Type B pancreatic cell (in vitro differentiated cells): ENCODE measurements at places on chromosomes 11 and 22.

DNA sequence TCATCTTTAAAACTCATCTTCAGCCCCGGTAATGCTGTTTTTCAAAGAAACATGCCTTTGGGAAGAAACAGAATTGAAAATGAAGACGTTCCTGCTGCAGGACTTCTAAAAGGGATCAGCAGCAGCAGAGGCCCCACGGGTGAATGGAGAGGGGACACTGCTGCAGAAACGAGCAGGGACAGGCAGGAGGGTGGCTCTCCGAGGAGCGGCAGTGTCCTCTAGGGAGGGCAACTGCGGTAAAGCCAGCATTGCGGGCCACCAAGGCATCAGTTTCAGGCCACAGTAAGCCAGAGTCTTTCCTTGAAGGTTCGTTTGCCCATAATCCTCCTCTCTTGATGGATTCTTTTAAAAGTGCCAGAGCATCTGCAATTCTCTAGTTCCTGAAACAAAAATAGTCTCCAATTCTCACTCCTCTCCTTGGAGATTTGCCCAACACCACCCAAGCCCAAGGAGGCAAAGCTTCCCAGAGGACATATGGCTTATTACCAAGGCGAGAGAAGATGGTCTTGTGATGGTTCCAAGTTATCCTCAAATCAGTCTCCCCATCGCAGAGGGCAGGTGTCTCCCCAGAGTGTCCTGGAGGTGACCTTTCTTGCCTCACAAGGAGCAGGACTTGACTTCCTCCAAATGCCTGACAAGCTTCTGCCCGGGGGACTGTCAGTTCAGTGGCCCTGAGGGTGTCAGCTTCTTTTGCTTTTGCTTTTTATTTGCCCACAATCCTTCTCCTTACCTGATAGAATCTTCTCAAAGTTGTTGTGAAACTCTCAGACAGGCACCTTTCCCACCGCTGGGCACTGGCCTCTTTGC, 341.1 kb upstream of the B3GAT1 start:
- DNase-seq = peak; percentile 42

DNA sequence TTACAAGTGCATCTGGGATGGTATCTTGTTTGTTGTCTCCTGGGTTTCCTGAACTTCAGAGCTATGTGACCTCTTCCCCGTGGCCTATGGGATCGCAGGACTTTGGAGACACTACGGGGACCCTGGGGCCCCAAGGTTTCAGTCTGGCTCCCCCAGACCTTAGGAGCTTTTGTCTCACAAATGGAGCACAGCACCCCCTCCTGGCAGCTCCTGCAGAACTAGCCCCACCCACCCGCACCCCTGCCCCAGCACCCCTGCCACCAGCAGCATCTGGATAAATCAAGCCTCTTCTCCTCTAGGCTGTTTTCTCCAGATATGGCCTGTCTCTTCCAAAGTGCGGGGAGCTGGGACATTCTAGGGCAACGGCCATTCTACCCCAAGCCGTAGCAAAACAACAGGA, 10.4 kb downstream of the RCOR2 start:
- no peak for DNase-seq

DNA sequence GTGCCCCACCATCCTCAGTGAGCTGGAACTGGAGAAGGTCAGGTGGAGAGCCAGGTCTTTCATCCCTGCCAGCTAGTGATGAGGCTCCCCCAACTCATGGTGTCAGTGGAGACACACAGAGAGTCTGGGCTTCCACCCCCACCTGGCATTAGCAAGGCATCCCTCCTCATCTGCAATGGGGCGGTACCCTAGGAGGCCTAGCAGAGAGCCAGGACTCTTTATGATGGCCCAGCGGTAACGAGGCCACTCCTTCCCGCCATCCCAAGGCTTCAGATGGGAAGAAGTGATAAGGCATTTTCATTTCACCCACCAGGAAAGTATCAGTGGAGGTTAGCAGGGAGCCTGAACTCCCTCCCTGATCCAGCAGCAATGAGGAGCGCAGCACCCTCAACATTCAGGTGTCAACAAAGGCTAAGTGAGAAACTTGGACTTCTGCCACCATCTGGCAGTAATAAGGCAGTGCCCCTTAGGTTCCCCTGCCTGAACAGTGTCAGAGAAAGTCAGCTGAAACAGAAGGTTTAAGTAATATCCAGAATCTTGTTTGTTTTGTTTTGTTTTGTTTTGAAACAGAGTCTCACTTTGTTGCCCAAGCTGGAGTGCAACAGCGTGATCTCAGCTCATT, 40.5 kb upstream of the FBLN1 start:
- no peak for DNase-seq

GRCh38 chr11:130037881-130038585, 31.7 kb upstream of the APLP2 start:
- no peak for DNase-seq
